Stimulated activated naive CD4-positive, alpha-beta T cell treated with Interleukin-2 at 50 U/mL for 16 hours (primary cell): ENCODE measurements at places on chromosomes 4 and X.

GRCh38 chr4:98529970-98530569 lies 128.3 kb downstream of the TSPAN5 start:
- no peak for DNase-seq

DNA sequence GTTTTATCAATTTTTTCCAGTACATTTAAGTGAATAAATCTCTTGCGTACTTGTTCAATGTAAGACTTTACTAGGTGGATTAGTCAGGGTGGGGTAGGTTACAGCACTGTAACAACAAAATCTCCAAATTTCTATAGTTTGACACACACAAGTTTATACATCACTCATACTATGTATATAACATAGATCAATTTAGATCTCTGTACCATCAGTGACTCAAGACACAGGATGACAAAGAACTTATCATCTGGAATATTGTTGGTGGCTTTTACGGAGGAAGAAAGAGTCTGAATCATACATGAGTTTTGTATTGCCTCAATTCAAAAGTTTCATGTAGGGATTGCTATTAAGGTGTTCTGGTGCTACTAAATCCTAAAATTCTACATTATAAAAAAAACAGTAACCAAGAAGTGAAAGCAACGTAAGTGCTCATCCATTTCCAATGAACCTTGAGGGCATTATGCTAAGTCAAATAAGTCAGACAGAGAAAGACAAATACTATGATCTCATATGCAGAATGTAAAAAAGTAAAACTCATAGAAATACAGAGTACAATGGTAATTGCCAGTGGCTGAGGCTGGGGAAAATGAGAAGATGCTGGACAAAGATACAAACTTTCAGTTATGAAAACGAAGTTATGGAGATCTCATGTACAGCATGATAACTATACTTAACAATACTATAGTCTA lies 98.0 kb upstream of the DKK2 start:
- DNase-seq, result no peak

DNA sequence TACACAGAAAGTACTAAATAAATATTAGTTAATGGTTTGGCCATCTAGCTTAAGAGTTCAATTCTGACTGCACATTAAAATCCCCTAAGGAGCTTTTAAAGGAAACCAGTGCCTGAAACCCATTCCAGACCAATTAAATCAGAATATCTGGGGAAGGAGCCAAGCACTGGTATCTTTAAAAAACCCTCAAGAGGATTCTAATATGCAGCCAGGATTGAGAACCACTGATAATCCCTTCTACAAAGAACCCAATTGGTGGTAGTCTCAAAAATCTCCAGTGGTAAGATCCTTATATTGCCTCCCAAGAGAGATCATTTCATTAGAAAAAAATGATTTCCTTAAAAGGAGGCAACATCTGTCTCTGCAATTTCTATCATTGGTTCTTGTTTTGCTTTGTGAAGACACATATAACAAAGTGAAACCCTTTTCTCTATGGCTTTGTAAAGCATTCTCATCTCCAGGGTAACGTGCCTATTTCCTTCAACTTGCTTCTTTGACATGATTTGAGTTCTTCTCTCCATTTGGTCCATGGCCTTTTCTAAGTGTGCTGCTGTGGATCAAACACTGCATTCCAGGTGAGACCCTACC lies 3.5 kb downstream of the GPR34 start:
- DNase-seq, result no peak

- no peak for DNase-seq
Observed at GRCh38 chr4:572594-572993, 3.5 kb downstream of the TMEM271 start.

- no peak for DNase-seq
Observed at GRCh38 chrX:52031371-52031770, 37.6 kb downstream of the MAGED4B start.

DNA sequence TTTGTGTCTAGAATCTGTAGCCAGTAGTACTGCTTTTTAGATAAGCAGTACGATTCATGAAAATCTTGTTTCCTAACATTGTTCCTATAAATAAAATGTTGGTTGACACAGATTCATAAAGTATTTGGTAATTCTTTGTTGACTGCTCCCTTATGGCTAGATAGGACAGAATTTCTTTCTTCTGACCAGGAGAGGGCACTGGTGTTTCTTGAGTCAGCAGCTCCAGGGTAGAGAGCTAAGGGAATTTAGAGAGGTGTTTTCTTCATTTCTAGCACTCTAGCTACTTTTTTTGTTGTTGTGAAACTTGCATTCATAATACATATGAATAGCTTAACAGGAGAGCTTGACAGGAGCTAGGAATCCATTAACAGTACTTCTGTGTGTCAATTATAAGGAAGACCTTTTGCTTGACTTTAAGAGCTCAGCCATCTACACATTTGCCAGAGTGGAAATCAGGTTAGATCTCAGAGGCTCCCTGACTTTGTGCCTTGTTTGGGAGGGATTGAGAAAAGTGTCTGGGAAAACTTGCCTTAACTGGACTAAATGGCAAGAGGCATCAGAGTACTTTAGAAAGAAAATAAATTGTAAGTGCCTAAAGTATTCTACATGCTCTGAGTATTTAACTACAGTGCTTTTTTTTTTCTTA lies 756.1 kb downstream of the SH3BGRL start:
- DNase-seq, result no peak

GRCh38 chr4:36206012-36206411 lies 38.3 kb downstream of the ARAP2 start:
- no peak for DNase-seq

- DNase-seq, result no peak
Observed at GRCh38 chr4:152081024-152081423, 320.2 kb upstream of the GATB start.

- DNase-seq, result no peak
Observed at GRCh38 chr4:188485906-188486305, 346.7 kb downstream of the TRIML1 start.

GRCh38 chrX:1781766-1782165 lies 166.9 kb downstream of the ASMT start:
- no peak for DNase-seq

DNA sequence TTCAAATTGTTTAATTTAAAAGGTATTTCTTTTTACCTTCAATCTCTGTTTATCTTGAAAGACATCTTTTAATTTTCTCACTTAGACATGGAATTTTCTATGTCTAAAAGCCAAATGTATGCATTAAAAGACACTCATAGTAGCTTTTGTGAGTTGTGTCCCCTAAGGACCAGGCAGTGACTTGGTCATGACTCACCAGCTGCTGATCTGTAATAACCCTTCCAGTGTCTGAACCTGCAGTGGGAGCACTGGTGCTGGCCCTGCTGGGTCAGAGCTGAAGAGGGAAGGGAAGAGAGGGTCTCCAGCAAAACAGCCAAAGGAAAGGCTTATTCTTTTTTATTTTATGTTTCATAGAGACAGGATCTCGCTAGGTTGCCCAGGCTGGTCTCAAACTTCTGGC lies 31.1 kb upstream of the SH3D19 start:
- DNase-seq, result no peak

- DNase-seq, result no peak
Observed at GRCh38 chrX:275967-276580, 5.1 kb upstream of the PLCXD1 start.

DNA sequence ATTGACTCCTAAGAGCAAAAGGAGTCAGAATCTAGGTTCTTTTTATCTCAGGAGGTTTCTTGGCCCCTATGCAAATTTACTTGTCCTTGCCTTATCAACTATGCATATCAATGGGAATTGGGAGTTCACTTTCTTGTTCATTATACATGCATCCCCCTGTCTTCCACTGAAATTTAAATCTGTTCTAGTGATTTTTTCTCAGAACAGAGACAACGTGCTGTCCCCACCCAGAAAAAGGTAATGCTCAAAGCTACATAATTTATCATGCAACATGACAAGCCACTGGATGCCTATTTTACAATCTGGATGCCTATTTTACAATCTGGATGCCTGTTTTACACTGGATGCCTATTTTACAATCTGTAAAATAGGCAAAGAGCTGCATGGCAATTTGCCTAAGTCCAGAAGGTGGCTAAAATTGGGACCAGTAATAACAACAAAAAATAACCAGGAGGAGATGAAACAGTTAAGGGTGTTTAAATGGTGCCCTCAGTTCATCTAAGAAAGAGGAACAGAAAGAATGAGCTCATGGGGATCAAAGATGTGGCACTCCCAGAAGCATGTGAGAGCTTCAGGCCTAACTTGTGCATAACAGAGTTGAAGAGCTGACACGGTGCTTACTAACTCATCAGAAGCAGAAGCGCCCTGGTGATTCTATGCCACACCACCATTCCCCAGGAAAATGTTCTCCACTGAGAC lies 537.8 kb upstream of the BOD1L1 start:
- DNase-seq, result no peak

- DNase-seq, result no peak
Observed at GRCh38 chrX:47502316-47503125, 19.5 kb upstream of the ZNF41 start.

DNA sequence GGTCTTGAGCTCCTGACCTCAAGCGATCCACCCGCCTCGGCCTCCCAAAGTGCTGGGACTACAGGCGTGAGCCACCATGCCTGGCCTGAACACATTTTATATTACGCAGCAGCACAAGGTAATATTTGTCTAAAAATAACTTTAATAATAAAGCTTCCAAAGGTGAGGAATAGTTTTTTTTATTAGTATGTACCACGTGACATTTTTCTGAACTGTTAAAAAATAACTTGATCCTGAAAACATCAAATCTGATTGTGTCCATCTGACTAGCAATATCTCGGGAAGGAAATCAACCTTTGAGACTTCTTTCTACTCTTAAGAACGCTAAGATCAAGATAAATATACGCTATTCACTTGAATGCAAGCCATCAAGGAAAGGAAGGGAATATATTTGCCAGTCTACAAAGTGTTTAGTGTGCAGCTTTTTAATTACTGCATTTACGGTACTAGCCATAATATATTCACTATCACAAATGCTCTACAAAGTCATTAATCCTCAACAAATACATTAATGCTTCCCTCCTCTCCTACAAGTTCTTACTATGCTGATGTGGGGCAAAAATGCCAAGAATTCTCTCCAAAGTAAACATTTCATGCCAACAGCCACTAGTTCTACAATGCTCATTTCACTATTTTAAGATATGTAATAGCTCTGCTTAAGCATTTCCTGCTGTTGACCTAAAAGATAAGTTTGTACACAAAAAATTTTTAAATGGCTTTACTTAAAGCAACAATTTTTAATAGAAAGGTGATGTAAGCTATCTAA lies 143.6 kb downstream of the APBB2 start:
- no peak for DNase-seq

- no peak for DNase-seq
Observed at GRCh38 chr4:91914176-91914804, 389.5 kb upstream of the GRID2 start.

GRCh38 chr4:179441596-179441995 lies 1999.4 kb upstream of the AGA start:
- DNase-seq, result no peak

DNA sequence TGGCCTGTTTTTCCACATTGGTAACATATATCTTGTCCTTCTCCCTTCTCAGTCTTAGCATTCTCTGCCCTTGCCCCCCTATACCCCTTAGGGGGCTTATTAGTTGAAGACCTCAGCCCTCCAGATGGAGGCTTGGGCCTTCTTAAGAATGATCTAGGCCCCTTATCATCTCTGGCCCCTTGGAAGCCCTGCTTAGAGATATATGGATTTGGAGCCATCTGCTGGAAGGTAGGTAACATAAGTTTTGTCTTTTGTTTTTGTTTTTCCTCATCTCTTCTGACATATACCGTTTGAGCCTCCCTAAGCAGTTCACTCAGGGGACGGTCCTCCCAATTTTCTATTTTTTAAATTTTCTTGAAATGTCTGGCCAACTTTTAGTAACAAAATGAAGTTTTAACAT lies 48.3 kb upstream of the NAP1L2 start:
- no peak for DNase-seq

GRCh38 chr4:6663596-6664393 lies 23.3 kb downstream of the MRFAP1 start:
- DNase-seq, result no peak

GRCh38 chrX:17994429-17994828 lies 133.3 kb upstream of the RAI2 start:
- DNase-seq, result no peak

GRCh38 chr4:139743027-139743426 lies 77.4 kb downstream of the MGST2 start:
- DNase-seq, result no peak

- peak; percentile 54 for DNase-seq
Observed at GRCh38 chr4:7831330-7831729, 108.3 kb downstream of the AFAP1 start.

GRCh38 chr4:120081726-120082125 lies 15.1 kb upstream of the MAD2L1 start:
- no peak for DNase-seq

GRCh38 chr4:7830747-7831146 lies 108.9 kb downstream of the AFAP1 start:
- DNase-seq, result no peak

DNA sequence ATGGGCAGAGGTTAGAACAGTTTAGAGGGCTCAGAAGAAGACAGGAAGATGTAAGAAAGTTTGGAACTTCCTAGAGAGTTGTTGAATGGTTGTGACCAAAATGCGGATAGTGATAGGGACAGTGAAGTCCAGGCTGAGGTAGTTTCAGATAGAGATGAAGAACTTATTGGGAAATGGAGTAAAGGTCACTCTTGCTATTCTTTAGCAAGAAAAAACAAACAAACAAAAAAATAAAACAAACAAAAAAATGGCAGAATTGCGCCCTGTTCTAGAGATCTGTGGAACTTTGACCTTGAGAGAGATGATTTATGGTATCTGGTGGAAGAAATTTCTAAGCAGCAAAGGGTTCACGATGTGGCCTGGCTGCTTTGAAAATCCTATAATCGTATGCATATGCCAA lies 185.1 kb upstream of the SFRP2 start:
- no peak for DNase-seq

DNA sequence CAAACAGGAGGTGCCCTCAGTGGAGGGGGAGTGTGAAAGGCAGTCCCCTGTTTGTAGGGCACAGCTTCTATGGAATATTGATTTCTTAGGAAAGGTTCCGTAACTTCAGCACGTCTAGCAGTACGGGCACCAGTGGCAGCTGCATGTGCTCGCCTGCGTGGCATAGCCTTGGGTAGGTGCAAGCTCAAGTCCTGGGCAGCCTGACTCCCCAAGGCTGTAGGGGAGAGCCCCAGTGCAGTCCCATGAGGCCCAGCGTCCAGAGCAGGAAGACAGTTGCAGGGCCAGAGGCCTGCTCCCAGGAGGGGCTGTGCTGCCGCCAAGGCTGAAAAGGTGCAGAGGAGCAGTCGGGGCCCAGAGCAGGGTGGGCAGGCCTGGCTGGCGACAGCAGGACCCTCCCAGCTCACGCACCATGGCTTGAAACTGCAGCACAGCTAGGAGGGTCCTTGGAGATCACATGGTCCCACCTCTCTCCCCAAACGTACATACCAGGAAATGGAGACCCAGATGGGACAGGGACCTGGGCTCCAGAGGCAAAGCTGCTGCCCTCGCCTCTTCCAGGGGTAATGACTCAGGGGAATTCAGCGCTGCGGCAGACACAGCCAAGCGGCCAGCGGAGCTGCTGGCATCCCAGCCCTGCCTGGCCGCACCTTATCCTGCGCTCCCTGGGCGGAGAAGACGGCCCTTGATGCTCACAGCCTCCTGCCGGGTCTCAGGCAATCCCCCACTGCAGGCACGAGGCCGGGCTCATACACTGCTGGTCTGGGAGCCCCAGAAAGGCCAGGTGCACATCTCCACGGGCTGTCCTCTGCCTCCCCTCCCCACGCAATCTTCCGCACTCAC lies 6.0 kb upstream of the DUSP9 start:
- no peak for DNase-seq

GRCh38 chrX:16310326-16310725 lies 143.0 kb downstream of the MAGEB17 start:
- no peak for DNase-seq

GRCh38 chr4:15378062-15378461 lies 49.8 kb upstream of the C1QTNF7 start:
- DNase-seq, result no peak

GRCh38 chr4:100306018-100306417 lies 115.8 kb upstream of the DDIT4L start:
- no peak for DNase-seq
